ENCODE measurements at places on chromosomes 7 and 10.

DNA sequence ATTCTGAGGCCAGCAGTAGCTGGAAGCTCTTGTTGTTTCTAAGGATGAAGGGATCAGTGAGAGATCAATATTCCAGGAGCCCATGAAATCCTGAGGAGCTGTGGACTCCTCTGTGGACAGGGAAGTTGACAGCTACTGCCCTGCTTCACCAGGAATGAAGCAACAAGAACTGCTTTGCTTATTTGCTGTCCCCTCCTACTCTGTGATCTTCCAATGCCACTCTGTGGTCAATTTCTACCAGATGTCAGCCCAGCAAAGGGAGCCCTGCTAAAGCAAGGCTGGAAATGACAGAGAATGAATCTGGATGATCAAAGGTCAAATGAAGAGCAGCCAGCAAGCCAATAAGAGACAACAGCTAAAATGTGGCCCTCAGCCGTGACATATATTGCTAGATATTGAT lies 227.5 kb upstream of the CHRM2 start:
- DNase-seq = no peak

DNA sequence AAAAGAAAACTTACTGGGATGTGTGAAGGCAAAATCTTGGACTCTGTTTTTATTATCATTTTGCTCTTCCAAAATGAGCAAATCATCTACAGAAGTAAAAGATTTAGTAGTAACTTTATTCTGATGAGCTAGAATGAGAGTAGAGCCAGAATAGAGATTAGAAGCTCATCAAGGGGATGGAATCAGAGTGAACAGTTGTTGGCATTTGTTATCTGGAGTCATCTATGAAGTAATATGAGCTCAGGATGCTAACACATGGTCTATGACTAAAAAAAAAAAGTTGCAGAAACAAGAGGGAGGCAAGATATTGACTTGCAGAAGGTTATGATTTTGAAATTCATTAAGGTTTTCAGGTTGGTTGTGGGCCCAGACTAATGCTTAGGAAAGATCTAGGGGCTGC lies 409.1 kb upstream of the ETV1 start:
- DNase-seq = no peak

DNA sequence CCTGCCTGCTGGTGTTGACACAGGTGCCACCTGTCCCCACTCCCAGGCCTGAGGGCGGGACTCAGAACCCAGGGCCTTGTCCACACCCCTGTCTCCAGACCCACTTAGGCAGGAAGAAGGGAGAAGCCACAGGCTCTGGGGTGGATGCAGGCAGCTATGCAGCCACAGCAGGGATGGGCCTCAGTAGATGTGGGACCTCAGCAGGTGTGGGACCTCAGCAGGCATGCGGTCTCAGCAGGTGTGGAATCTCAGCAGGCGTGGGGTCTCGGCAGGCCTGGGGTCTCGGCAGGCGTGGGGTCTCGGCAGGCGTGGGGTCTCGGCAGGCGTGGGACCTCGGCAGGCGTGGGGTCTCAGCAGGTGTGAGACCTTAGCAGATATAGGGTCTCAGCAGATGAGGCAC lies 118.0 kb upstream of the PITRM1 start:
- no peak for DNase-seq

GRCh38 chr10:77744245-77744644 lies 106.6 kb upstream of the KCNMA1 start:
- DNase-seq = no peak

- no peak for DNase-seq
Observed at GRCh38 chr7:139875821-139876241, 46.8 kb downstream of the TBXAS1 start.

DNA sequence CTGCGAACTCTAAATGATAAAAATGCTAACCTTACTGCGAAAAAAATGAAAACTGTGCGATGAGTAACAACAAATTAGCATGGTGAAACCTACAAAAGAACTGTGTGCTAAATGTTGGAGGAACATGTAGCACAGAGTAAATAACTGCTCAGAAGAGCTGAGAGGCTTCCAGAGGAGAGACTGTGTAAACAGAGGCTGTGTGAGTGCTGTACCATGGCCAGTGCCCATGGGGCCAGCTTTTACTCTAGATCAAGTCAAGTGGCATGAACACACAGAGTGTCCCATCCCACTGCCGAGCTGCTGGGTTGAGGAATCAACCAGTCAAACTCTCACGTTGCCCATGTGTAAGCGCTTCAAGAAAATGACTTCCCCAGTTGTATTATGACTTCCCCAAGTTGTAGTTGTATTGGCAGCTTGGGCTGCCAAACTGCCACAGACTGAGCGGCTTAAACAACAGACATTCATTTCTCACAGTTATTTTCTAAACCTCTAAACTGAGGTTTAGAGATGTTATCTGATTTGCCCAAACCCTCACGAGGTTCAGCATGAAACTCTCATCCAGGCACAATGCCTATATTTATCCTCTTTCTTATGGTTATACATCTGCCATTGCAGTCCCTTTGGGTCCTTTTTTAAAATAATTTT lies 270.7 kb downstream of the ABCA13 start:
- no peak for DNase-seq

GRCh38 chr7:141221007-141221612 lies 147.2 kb downstream of the TMEM178B start:
- DNase-seq = no peak

GRCh38 chr7:132276234-132276630 lies 300.0 kb downstream of the PLXNA4 start:
- DNase-seq = no peak

- no peak for DNase-seq
Observed at GRCh38 chr7:31873816-31874597, 187.0 kb downstream of the PPP1R17 start.

DNA sequence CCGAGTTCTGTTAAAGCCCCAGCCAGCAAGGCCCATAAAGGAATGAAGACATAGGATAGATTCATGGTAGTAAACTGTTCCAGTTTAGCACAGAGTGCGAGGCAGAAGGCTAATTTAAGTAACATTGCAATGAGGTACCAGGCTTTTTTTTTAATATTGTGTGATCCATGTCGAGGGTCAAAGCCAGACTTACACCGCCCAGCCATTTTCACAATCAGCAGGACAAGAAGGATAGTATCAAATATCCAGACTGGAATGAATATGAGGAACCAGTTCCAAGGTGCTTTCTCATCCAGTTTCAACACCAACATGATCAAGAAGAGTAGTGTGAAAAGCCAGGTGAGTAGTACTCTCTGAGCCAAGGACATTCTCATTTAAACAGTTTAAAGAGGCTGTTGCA lies 4.2 kb downstream of the TMEM60 start:
- DNase-seq = no peak

- no peak for DNase-seq
Observed at GRCh38 chr7:101060992-101061391, 24.3 kb upstream of the TRIM56 start.

DNA sequence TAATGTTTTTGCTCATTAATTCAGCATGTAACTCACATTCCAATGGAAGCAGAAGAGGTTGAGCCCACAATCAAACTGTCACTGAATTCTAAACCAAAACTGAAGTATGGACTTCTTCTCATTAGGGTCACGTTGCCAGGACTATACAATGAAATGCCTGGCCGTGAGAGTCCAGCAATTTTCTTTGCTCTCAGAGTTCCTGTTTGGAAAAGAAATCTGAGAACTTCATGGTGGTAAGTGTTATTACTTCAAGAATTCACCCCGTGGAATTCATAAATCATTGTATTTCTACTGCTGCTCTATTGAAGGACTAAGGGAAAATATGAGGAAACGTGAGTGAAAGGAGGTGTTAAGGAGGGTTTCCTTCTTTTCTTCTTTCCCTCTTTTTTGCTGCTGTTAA lies 441.8 kb upstream of the AKR1E2 start:
- DNase-seq = no peak

DNA sequence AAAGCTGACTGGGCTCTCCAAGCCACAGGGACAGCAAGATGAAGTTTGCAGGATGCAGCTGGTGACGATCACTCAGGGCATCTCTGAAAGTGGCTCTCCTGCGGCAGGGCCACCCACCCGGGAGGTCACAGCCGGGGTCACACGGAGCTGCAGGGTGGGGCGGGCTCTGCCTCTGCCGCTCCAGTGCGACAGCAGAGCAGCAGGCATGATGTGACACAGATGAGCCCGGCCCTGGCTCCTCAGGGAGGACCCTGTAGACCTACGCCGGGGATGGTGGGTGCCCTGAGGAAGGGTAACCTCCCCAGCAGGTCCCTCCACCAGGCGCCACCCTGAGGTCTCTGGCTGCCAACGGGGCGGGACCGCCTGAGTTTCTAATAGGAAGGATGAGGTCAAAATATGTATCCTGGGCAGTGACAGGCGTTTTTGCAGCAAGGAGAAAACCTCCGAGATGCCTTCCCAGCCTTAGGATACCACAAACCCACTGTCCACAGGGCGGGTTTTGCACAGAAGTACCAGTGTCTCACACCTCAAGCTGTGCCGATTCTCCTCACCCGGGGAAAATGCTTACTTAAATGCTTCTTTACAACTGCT lies 114.8 kb upstream of the DIP2C start:
- DNase-seq = no peak

Measured in stimulated activated CD8-positive, alpha-beta memory T cell treated with anti-CD3 and anti-CD28 coated beads, Interleukin-7, amount 100 ng/mL, for 1 hour (primary cell).